ENCODE measurements at places on chromosomes 13 and 19.

DNA sequence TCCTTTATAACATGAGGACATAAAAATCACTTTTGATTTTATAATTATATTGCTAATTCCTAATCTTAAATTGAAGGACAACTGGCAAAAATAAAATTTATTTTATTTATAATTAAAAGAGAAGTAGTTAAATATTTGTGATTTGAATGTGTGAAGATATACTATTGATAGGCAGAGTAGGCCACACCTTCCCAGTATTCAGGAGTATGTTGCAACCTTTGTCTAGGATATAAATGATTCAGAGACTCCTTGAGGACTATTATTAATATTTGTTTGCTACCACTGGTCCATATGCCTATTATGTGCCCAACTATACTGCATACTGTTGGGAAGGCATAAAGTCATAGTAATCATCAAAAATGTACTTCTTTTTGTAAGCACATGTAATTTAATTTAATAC, 94.2 kb downstream of the CDADC1 start:
- no peak for DNase-seq

GRCh38 chr19:55753401-55753800, 5.5 kb upstream of the RFPL4A start:
- DNase-seq = no peak

DNA sequence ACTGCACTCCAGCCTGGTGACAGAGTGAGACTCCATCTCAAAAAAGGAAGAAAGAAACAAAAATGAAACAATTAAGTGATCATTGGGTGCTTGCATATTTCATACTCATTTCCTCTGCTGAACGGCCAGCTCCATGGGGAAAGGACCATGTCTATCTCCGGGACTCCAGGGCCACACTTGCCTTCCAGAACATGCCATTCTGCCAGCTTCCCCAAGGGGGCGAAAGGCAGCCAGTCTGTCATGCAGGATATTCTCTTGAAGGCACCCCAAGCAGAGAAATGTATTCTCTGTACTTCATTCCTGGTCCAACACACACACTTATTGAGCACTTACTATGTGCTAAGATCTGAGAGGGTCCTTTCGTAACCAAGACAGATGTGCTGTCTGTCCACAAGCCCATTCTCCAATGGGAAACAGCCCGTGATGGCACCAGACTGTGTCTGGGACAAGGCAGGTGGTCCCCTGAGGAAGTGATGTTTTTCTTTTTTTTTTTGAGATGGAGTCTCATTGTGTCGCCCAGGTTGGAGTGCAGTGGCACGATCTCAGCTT, 10.2 kb upstream of the CARM1 start:
- DNase-seq = peak; percentile 51

DNA sequence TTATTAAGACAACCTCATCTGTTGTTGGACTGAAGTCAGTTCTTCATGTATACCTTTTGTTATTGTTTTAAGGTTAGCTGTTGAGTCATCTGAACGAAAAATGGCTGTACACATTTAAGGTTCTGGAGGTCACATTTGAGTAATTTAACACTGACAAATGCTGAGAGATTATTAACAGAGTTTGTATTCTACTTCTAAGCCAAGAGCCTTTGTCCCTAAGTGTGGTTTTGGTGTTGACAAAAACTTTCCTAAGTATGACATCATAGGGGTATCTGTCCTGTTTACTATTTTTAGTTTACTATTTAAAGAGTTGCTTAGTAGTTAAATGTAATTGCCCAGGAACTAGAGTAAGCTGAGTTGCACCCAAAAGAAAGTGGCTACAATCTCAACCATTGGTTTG, 71.9 kb downstream of the CDK8 start:
- DNase-seq = no peak

DNA sequence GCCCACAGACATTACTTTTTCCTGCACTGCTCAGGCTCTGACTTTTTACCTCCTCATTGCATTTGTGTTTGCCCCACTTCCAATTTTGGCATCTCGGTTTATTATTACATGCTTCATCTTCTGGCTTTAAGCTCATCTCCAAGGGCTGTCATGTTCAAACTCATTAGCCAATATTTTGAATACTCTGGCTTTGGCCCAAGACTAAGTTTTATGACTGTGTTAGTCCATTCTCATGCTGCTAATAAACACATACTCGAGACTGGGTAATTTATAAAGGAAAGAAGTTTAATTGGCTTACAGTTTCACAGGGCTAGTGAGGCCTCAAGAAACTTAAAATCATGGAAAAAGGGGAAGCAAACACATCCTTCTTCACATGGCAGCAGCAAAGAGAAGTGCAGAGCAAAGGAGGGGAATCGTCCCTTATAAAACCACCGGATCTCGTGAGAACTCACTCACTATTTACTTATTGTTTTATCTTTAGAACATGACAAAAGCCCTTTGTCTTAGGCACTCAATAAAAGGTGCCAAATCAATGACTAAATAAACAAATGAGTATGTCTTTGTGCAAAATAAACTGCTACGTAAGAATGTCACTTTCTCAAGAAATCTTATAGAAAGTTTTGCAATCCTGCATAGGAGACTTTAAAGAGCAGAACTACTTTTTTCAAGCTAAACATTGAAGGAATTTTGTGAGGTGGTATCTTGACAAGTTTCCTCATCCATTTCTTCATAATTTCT, 233.4 kb upstream of the SPRY2 start:
- DNase-seq = no peak

- no peak for DNase-seq
Measured at GRCh38 chr13:66343224-66343828, 886.8 kb downstream of the PCDH9 start.

- DNase-seq = no peak
Measured at GRCh38 chr13:108360139-108360538, 90.6 kb downstream of the TNFSF13B start.

DNA sequence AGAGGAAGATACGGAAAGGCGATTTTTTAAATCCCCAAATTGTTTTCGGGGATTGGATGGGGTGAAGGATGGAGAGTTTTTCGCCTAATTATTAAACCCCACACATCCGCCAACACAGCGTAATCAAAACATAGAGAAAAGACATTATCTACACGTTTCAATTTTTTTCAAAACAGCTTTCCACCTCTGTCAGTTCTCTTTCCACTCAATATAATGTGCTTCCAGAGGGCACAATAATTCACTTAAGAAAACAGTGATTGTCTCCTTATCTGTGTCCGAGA, 435 bp upstream of the OBI1 start:
- no peak for DNase-seq

DNA sequence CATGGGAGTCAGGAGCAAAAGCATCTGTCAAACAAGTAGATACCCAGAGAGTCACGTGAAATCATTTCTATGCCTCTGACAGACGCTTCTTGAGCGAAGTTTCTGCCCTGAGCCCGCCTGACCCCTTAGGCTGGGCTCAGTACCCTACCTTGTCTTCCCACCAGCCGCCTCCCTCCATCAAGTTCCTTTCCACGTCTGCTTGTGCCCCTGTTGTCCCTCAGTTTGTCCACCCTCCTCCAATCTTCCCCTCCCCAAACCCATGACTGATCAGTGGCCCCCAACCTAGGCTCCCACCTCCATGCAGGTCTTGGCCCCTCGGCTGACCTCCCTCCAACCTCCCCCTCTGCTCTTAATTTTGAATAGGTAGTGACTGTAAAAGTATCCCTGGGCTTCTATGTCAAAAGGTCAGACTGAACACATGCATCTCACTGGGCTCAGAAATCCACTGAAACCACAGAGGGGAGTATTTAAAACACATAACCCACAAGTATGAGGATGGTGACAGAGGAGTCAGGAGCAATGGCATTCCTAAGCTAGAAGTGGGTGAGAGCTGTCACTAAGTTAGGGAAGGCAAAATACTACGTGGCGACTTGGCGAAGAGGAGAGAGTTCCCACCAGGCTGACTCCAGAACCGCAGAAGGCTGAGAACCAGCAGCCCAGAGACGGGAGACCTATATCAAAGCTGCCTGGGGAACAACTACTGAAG, 1.7 kb upstream of the ZNF446 start:
- no peak for DNase-seq

- no peak for DNase-seq
Measured at GRCh38 chr19:57028804-57029525, 90.8 kb upstream of the USP29 start.

DNA sequence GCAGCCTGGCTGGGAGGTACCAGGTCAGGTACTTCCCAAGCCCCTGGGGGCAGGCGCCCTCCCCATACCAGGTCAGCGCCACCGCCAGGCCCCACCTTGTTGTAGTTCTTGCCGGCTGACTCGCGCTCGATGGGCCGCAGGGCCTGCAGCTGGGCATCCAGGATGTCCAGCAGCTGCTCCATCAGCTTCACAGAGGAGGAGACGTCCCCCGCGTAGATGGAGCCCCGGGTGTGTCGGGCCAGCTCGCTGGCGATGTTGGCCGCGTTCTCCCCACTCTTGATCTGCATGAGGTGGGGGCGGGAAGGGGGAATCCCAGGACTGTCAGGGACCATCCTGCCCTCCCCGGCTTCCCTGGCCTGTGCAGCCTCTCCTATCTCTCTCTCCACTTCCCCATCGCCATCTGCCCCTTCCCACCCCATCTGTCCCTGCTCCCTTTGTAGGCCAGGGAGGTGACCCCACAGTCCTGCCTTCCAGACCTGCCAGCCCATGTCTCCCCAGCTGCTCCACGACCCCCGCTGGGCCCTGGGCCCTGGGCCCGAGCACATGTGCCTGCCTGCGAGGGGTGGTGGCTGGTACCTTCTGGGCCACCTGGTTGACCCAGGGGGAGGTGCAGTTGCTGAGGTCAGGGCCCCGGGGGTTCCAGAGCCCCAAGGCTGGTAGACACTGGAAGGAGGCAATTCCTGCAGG, 23.8 kb upstream of the ASF1B start:
- no peak for DNase-seq

DNA sequence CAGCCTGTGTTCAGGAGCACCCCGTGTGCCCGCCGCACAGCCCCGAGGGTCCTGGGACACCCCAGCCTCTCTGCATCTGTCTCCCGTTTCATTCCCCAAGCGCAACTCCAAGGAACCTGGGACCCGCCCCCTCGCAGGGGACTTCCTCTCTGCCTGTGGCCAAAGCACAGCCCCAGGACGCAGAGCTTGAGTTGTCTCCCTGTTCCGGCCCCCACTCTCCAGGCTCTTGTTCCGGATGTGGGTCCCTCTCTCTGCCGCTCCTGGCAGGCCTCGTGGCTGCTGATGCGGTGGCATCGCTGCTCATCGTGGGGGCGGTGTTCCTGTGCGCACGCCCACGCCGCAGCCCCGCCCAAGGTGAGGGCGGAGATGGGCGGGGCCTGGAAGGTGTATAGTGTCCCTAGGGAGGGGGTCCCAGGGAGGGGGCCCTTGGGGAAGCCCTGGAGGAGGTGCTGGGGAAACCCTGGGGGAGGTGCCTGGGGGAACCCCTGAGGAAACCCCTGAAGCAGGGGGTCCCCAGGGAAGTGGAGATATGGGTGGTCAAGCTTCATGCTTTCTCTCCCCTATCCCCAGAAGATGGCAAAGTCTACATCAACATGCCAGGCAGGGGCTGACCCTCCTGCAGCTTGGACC, 1.3 kb downstream of the HCST start:
- peak; percentile 95 for DNase-seq

- DNase-seq = no peak
Measured at GRCh38 chr13:26880735-26881134, 120.1 kb upstream of the GPR12 start.

- no peak for DNase-seq
Measured at GRCh38 chr13:22143671-22144070, 472.8 kb downstream of the FGF9 start.

DNA sequence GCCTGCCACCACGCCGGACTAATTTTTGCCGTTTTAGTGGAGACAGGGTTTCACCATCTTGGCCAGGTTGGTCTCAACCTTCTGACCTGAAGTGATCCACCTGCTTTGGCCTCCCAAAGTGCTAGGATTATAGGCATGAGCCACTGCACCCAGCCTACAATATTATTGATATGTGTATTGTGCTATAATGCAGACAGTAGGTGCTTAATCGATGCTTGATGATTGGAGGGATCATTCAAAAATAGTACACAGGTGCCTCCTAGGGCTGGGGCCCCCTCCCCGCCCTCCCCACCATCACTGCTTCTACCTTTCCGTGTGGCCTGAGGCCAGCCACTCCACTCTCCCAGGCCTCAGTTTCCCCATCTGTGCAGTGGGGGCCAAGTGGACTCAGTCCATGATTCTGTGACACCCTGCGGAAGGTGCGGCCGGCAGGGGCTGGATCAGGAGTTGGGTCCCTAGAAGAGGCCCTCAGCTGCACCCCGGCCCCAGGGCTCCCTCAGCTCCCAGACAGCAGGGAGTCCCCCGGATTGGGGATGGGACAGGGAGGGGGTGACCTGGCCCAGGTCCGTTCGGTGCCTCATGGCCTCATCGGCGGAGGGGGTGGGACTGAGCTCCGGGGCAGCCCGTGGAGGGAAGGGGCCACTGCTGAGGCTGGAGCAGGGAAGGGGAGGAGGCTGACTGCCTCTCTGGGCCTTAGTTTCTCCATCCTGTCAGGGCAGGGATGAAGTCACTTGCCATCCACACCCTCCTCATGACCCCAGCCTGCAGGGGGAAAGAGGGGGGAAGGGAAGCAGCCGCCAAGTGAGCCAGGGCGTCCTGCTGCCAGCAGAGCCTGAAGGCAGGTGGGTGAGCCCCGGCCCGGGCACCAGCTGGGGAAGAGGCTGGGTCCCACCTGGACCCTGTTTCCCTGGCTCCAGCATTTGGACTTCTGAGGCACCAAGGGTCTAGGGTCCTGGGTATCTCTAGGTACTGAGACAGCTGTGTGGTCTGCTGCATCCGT, 1.2 kb downstream of the ADAMTSL5 start:
- DNase-seq = no peak

DNA sequence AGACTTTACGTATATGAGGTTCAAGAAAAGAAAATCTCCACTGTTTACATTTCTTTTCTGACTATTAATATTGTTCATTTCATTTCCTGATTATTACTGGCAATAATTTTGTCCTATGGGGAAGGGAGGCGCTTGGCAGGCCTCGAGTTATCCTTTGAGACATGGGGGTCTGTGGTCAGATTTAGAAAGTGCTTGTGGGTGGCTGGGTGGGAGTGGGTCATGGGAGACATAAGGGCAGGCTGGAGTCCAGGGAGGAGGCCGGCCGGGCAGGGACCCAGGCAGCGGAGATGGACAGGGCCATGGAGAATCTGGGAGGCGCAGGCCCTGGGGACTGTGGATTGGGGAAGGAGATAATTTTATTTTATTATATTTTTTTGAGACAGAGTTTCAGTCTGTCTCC, 40.1 kb downstream of the LTBP4 start:
- no peak for DNase-seq

- DNase-seq = no peak
Measured at GRCh38 chr13:55062662-55063061, 2034.0 kb downstream of the OLFM4 start.

GRCh38 chr13:85347251-85347650, 452.0 kb downstream of the SLITRK6 start:
- no peak for DNase-seq

DNA sequence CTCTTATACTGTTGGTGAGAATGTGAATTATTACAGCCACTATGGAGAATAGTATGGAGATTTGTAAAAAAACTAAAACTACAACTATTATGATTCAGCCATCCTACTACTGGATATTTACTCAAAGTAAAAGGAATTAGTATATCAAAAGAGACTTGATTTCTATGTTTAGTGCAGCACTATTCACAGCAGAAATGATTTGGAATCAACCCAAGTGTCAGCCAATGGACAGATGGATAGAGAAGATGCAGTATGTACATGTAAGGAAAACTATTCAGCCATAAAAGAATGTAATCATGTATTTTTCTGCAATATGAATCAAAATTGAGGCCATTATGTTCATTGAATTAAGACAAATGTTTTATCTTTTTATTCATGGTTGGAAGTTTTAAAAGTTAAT, 1705.5 kb downstream of the SLITRK1 start:
- DNase-seq = no peak
